Neural progenitor cell (in vitro differentiated cells): ENCODE measurements at places on chromosomes 7 and 10. TPM values are rescaled to one million over a fixed set of nuclear protein-coding genes. Genes with fewer than 3 reads are reported as not detected.

The COL26A1 gene
- total RNA-seq: 26.7 and 80.0 TPM in 2 replicates

GRCh38 chr7:131673576-131673975, 117.1 kb upstream of the PODXL start:
- no peak for DNase-seq

The ADAMTS14 gene
- total RNA-seq: 0.53 TPM in 1 of 2 replicates, not detected in the other

The PRTFDC1 gene
- total RNA-seq: 26.4 and 37.7 TPM in 2 replicates

GRCh38 chr7:74103219-74103772, 19.7 kb downstream of the LIMK1 start:
- DNase-seq: no peak

GRCh38 chr10:29914986-29915785, 144.2 kb downstream of the JCAD start:
- no peak for DNase-seq

The DLX6 gene
- total RNA-seq: 0.19 TPM in 1 of 2 replicates, not detected in the other

DNA sequence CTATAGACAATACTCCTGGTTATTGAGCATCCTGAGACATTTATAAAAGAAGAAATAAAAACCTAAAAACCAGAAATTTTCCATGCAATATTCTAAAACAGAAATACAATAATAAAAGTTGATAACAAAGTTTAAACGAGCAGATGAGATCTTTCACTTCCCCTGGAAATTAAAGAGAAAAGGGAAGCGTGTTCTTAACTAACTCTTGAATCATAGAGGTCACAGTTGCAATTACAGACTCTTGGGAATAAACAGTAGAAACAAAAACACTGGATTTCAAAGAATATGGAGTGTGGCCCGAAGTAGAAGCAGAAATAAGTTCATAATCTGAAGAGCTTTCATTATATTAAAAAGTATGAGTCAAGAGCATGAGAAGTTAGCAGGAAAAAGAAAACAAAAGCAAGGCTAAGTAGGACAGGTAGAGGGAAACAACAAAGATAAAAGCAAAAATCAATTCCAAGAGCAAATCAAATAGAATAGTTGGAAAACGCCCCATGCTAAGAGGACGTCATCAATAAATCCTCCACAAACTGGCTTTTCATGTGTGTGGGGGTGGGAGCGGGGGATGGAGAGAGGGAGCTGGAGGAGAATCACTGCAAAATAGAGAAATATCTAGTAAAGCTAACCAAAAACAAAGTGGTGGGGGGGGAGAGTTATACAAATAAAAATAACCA, 55.2 kb upstream of the C10orf71 start:
- DNase-seq: no peak

The OR6V1 gene
- total RNA-seq: not detected in 2 replicates

The SRRM3 gene
- total RNA-seq: 2.2 and 4.6 TPM in 2 replicates

The CACNA2D1 gene
- total RNA-seq: 1.5 and 1.8 TPM in 2 replicates

The CCDC146 gene
- 2.1 and 6.1 TPM in 2 replicates for total RNA-seq

DNA sequence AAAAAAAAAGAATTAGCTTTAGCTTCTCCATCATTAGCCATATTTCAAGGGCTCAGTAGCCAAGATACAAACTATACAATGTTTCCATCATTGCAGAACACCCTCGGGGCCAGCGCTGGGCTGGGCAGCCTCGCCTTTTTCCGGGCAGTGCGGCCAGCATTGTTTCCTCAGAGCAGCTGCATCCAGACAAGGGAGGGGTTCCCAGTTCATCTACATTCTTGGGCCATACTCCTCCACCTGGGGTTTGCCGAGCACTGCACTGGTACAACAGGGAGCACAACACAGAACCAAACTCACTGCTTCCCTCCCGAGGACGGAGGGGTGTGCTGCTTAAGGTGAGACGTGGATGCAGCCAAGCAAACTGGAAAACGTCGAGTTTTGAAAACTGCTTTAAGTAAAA, 2.4 kb upstream of the PKD1L1 start:
- DNase-seq: peak; percentile 34

The SLC13A1 gene
- total RNA-seq: not detected in 2 replicates
